A172 (cell line): ENCODE measurements at places on chromosomes 4 and X. TPM values are rescaled to one million over a fixed set of nuclear protein-coding genes. Genes with fewer than 3 reads are reported as not detected.

Gene ATP8A1
- not detected in 2 replicates for total RNA-seq

Gene ARMCX2
- 25.5 and 31.3 TPM in 2 replicates for total RNA-seq

Gene STBD1
- total RNA-seq, result 2.8 and 4.6 TPM in 2 replicates

Gene ZBED1
- 29.3 and 31.6 TPM in 2 replicates for total RNA-seq

Gene TBC1D8B
- total RNA-seq, result not detected in 2 replicates

- peak; percentile 94 for DNase-seq
These were observed 142.9 kb upstream of the ARX start for GRCh38 chrX:25158635-25159034.

DNA sequence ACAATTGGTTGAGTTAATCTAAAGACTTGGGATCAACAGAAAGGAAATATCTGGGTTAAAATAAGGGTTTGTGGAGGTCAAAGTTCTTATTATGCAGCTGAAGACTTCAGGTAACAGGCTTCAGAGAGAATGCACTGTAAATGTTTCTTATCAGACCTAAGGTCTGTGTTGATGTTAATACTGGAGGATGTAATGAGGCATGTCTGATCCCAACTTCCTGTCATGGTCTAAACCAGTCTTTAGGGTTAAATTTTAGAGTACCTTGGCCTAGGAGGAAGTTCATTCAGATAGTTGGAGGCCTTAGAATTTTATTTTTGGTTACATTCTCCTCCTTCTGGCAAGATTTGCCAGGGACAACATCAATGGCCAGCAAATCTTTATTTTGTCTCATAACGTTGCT, 72.1 kb upstream of the GC start:
- DNase-seq, result no peak

DNA sequence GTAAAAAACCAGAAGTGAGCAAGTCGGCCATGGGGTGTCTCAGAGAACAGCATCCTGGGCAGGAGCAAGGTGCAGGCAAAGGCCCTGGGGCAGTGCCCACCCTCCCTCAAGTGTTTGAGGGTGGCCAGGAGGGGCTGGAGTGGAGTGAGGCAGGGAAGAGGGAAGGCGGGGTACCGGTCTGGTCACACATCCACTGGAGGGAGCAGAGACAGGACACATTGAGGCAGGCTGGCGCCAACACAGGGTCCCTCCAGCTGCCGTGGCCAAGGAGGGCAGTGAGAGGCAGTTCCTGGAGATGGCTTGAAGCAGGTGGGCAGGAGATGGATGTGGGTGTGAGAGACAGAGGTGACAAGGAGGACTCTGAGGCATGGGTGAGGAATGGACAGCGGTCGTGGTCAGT, 20.3 kb upstream of the RNF4 start:
- DNase-seq, result no peak

- DNase-seq, result no peak
These were observed 97.2 kb downstream of the BLTP1 start for GRCh38 chr4:122249357-122249756.

DNA sequence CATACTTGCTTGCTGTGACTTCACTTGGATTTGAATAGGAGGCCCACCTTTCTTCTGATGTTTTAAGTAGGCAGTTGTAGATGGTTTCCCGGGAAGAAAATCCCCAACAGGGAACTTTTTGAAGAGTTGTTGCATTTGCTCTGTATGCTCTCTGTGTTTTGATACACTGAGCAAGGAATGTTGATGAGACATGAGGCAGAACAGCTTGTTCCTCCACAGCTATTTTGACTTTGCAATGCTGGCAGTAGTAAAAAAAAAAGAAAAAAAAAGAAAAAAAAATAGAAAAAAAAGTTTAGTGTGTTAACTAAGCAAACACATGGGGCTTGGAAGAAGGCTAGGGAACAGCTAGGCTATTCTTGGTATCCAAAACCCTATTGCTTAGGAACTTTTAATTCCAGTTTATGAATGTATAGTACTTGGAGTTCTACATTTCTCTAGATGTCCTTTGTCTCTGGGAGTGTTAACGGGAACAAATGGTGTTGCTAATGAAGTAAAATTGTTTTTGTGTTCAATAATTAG, 23.4 kb upstream of the PAQR3 start:
- DNase-seq, result no peak

DNA sequence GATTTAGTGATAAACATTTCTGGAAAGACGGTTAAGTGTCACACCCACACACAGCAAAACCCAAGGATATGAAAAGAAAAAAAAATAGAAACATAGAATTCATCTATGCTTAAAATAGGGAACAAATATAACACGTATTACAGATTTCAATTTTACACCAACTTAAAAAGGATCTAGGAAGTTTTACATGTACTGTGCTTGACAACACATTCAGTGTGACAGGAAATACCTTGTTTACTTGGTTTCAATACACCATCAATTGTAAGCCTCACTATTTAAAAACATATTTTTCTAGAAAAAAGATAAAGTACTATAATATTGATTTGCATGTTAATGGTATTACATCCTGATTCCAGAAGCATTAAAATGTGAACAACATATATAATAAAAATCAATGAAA, 77.0 kb upstream of the SPRY1 start:
- DNase-seq, result no peak

- DNase-seq, result peak; percentile 0
These were observed at the start of gene IGSF1 for GRCh38 chrX:131288738-131289511. Gene IGSF1, minus strand, starts transcription at chrX:131289306. Its CDS starts 2,632 bp downstream, at chrX:131286674.

- DNase-seq, result no peak
These were observed 77.0 kb downstream of the PAPSS1 start for GRCh38 chr4:107643021-107643420.

DNA sequence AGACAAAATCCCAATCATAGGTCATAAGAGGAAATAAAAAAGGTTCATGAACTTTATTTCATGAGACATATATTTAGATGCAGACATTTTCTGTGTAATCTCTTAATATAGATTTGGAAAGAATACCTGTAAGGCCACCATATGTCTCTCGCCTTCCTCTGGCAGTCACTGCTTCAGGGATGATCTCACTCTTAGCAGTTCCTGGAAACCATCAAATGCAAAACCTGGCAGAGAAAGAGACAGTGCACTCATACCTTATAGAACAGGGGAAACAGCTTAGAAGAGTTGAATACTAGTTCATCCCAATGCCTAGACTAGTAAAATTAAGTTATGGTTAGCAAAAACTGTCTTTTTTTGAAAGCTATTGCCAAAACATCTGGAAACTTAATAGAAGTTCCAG, 243.3 kb downstream of the GASK1B start:
- no peak for DNase-seq

- no peak for DNase-seq
These were observed 717.2 kb upstream of the ADGRL3 start for GRCh38 chr4:60482921-60483351.

DNA sequence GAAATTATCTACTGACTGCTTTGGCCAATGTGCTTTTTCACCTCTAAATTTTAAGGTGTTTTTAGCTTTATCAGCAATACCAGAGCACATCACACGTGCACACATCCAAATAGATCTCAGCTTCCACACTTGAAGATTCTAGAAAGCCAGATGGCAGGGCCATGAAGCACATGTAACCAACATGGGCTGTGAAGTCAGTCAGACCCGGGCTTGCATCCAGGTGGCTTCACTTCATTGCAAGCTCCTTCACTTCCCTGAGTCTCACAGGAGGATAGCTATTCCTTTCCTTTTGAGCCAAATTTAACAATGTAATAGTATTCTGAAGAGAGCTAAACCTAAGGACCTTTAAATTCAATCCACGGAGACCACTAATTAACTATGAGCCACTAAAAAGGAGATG, 86.5 kb downstream of the SH3RF1 start:
- DNase-seq, result no peak

- DNase-seq, result no peak
These were observed 165.1 kb upstream of the PPARGC1A start for GRCh38 chr4:24054910-24055309.

DNA sequence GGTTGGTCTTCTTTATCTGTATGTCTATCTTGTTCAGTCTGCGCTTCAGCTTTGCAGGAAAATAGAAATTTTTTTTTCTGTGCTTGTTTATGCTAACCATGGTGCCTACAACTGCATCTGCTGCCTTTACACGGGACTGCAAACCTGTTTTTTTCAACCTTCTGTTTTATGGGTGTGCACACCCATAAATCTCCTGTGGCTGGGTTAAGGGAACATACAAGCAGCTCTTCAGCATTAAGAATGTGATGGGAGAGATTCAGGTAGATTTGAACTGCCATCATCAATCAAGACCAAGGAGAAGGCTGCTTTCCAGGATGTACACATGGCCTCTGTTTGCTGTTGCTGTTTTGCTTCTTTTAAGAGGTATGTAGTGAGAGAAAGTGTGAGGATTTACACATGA, 502.9 kb downstream of the ANKRD50 start:
- DNase-seq, result no peak

- no peak for DNase-seq
These were observed 32.7 kb upstream of the CASK start for GRCh38 chrX:41956027-41956426.

- DNase-seq, result no peak
These were observed 5.1 kb downstream of the PF4 start for GRCh38 chr4:73976716-73977115.

GRCh38 chrX:31307952-31308351, 236.1 kb upstream of the FTHL17 start:
- DNase-seq, result no peak

DNA sequence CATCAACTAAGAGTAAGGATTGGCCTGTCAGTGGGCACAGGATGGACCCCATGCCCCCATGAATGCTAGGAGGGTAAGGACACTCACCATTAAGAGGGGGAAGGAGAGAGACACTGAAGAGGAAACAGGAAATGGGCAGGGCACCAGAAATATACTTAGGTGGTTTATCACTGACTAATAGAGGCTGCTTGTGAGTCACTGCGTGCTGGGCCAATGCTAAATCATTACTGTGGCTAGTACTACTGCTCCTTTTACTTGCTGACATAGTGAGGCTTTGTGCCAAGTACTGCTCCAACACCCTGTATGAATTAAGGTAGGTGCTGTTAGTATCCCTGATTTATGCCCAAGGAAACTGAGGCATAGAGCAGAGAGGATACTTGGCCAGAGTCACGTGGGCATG, 130.4 kb upstream of the FRMPD4 start:
- DNase-seq, result peak; percentile 99

GRCh38 chr4:99395595-99396364, 39.4 kb downstream of the ADH7 start:
- DNase-seq, result peak; percentile 4
